ENCODE measurements at places on chromosomes 5 and 9. TPM values are rescaled to one million over a fixed set of nuclear protein-coding genes. Genes with fewer than 3 reads are reported as not detected.

DNA sequence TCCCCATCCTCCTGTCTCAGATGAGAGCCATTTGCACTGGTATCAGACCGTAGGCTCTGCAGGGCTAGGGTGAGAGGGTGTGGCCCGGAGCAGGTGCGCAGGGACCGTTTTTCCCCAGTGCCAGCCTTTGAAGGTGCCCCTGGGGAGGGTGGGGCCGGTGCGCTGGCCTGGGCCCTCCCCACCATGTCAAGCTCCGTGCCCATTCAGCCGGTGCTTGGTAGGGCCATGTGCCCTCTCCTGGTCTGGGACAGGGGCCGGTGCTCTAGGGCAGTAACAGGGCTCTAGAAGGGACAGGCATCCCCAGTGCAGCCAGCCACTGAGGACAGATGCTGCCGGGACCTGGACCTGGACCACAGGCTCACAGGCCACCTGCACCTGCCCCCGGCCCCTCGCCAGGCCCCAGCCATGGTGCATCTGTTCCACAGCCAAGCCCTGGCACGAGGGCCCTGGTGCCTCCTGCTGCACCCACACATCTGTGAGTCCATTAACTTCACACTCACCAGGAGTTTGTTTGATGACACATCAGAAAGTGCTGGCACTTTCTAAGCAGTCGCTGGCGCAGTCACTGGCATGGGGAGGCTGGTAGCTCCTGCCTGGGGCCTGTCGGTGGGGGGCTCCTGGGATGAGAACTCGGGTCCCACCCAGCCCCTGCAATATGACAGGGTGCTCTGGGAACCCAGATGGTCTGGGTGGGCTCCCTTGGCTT, 5.0 kb upstream of the QRFP start:
- no peak for DNase-seq

GRCh38 chr5:18152671-18153070, 518.4 kb downstream of the TAF11L14 start:
- DNase-seq, result no peak

GRCh38 chr5:76789991-76790581, 28.7 kb upstream of the F2RL1 start:
- no peak for DNase-seq

GRCh38 chr9:34311499-34312185, 17.4 kb downstream of the KIF24 start:
- no peak for DNase-seq

DNA sequence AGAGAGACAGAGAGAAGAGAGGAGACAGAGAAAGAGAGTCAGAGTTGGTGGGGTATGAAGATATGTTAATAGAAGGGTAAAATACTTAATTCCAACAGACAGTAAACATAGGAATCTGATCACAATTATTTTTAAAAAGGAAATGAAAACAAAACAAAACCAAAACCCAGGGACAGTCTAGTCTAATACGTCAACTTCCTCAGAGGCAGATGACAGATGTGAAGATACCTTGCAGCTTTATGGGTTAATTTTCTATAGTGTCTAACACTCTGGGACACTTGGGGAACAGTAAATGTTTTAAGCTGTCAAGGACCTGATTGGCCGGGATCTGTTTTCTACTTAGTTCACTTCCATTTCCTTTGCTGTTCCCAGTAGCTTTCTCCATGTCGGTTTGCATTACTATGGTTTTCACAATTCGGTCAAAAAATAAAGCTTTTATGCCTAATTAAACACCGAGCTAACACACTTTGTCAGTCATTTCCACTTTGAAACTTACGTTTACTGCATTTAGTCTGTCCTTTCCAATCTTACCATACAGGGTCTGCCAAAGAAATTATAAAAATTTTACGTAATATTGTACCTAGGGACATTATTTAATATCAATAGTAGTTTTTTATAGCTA, 216.5 kb downstream of the MCTP1 start:
- DNase-seq, result no peak

GRCh38 chr5:111513131-111513520, 791 bp upstream of the STARD4 start:
- no peak for DNase-seq

DNA sequence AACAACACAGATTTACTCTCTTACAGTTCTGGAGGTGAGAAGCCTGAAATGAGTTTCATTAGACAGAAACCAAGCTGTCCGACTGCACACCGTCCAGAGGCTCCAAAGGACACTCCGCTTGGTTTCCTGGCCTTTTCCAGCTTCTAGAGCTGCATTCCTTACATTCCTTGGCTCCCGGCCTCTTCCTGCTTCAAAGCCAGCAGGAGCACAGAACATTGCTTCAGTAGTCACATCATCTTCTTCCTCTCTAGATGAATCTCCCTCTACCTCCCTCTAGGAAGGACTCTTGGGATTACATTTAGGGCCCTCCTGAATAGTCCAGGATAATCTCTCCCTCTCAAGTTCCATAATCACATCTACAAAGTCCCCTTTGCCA, 213.3 kb downstream of the CDK5RAP2 start:
- no peak for DNase-seq

DNA sequence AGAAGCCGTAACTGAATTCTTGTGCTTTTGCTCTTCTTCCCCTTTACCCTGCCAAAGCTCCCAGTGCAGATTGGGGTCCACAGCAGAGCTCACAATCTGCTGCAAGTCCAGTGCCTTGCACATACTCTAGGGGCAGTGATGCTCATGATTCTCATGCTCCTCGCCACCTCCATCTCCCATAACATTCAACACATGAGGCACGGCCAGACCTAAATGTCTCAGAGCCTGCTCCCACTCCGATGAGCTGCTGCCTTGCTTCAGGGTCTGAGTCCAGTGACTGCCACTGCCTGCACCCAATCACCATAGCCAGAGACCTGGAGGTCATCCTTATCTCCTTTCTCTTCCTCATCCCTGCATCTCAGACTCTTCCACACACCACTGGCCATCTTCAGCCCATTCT, 10.5 kb downstream of the CSF1R start:
- peak; percentile 13 for DNase-seq

GRCh38 chr9:95627802-95628201, 111.0 kb upstream of the PTCH1 start:
- DNase-seq, result no peak

- no peak for DNase-seq
Measured at GRCh38 chr9:108687006-108687987, 168.5 kb downstream of the ACTL7B start.

DNA sequence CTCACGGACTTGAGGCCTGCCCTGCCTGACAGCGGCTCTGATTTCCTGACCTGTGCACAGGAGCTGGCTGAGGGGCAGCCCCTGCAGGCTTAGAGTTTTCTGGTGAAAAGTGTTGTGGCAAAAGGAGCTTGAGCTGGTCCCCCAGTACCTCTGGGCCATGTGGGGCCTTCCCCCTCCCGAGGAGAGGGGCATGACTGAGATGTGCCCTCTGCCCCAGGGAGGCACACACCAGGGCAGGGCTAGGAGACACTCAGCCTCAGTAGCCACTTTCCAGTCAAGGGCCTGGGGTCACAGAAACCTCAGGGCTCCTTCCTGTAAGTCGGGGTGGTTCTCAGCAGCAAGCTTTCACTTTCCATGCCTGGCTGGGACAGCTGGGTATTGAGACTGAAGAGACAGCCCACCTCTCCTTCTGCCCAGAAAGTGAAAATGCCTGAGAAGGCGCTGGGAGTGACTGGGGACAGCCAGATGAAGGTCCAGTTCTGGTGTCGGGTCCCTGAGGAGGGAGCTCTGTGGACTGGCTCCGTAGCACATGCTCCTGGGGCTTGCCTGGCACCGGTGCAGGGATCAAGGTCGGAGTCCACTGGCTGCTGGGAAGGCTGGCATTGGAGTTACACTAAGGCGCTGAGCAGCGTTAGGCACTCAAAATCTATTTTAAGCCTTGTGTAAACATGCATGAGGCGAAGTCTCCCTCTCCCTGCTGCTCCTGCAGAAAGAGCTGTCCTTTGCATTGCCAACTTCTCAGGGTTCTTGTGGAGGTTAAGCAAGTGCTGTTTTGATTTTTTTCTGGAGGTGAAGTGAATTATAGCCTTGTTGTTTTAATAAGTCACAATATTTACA, 394.9 kb downstream of the GADD45G start:
- DNase-seq, result peak; percentile 83

GRCh38 chr9:113641100-113641885, 177.8 kb downstream of the RGS3 start:
- DNase-seq, result no peak

DNA sequence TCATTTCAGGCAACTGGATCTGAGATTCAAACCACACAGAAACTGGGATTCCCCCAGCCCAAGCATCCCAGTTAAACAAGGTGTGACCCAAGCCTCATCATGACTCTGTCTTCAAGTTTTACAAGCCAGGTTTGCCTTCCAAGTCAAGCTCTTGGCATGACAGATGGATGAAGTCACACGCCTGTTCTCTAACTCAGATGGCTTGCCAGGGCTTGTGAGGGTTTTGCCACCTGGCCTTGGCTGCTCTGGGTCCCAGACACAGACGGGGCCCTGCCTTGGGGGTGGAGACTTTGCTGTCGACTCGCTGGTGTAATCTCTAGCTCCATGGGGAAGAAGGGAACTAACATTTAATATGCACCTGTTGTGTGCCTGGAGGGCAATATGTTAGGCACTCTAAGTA, 95.8 kb upstream of the RARS1 start:
- DNase-seq, result no peak

DNA sequence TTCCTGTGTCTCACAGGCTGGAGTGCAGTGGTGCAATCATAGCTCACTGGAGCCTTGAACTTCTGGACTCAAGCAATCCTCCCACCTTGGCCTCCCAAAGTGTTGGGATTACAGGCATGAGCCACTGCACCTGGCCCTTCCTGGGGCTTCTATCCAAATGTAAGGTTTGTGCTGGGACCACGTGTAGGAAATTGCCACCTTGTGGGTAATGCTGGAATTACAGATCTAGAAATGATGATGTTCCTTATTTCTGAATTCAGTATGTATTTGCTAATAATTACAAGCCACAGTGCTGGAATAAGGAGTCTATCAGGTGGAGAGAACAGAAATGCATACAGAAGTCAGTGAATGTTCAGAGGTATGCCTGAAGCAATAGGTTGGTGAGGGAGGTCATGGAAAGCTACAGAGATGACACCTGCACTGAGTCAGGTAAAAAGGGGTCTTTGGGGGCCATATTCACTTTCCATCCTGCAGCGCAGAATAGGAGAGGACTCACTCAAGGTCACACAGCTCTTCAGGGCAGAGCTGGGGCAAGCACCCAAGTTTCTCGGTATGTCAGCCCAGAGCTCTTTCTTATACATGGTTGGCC, 8.8 kb upstream of the IGFBPL1 start:
- no peak for DNase-seq

- no peak for DNase-seq
Measured at GRCh38 chr9:9820436-9820835, 792.4 kb downstream of the PTPRD start.

DNA sequence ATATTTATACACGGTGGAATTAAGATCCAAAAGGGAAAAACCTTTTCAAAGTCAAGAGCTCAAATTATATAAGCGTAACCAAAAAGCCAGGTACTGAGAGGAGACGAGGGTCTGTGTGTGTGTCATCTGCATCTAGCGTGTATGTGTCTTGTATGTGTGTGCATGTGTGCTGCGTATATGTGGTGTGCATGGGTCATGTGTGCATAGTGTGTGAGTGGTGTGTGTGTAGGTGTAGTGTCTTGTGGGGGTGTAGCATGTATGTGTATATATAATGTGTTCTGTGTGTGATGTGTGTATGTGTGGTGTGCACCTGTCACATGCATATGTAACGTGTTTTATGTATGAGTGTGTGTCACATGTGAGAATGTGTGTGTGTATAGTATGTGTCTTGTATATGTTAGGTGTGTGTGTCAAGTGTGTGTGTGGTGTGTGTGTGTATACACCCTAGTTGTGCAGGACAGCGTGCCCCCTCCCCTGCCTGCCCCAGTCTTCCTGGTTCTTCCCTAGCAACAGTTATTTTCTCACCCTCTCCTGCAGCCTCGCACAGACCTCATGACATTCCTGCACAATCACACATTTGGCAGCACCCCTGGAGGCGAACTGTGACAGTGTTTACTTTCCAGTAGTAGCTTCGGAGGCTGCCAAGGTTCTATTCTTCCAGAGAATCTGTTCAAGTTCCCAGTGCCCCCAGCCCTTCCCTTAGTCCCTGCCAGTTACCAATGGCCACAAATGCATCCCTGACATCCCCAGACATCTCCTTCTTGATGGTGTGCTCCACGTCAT, 27.1 kb upstream of the TNIP1 start:
- peak; percentile 66 for DNase-seq

- no peak for DNase-seq
Measured at GRCh38 chr5:166211640-166212039, 2079.8 kb upstream of the WWC1 start.

DNA sequence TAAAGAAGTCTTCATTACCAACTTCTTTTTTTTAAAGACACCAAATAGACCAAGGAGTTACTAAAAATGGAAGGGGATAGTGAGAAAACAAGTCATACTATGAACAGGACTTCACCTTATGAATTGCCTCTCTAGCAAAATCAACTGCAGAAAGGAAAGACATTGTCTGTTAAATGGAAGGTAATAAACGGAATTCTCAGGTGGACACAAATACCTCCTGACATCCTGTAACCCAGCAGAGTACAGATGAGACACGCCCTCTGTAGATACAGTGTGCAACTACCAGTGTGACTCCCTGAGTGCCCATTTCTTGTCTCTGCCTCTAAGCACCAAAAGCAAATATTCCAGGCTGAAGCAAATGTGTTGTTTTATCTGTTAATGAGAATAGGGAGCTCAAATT, 12.2 kb upstream of the PLPP1 start:
- no peak for DNase-seq

GRCh38 chr5:119336845-119337580, 18.8 kb upstream of the TNFAIP8 start:
- DNase-seq, result no peak

GRCh38 chr5:143521846-143522400, 118.4 kb upstream of the NR3C1 start:
- DNase-seq, result no peak

GRCh38 chr5:5605170-5605764, 182.8 kb downstream of the ICE1 start:
- DNase-seq, result no peak

- no peak for DNase-seq
Measured at GRCh38 chr9:115276621-115277020, 158.7 kb upstream of the TNC start.

- no peak for DNase-seq
Measured at GRCh38 chr9:127124111-127124531, 1.7 kb upstream of the ANGPTL2 start.

DNA sequence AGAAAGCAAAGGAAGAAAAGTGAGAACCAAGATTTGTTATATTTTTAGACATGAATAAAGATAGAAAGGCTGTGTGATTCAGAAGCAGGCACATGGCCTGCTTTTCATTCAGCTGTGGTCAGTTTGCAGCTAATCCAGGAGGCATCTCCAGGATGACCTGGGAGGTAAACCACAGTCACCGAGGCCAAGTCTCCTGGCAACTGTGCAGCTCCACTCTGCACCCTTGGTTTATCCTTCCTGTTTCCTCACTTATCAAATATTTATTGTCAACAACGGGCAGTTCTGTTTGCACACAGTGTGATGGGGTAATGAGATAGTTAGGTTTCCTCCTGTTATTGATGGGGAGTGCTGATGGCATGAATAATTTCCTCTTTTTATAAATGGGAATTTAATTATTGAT, 243.0 kb downstream of the PSAT1 start:
- no peak for DNase-seq

TEX48 gene
- not detected for polyA plus RNA-seq

ASTN2 gene
- 2.5 TPM for polyA plus RNA-seq

GAPT gene
- polyA plus RNA-seq, result 0.22 TPM

CRHBP gene
- polyA plus RNA-seq, result 0.75 TPM

SH3TC2 gene
- polyA plus RNA-seq, result 1.6 TPM

SPINK7 gene
- polyA plus RNA-seq, result not detected

MYOZ3 gene
- 4.6 TPM for polyA plus RNA-seq

SPINK4 gene
- polyA plus RNA-seq, result not detected

CARD19 gene
- 38.9 TPM for polyA plus RNA-seq

FOXE1 gene
- polyA plus RNA-seq, result not detected

STKLD1 gene
- polyA plus RNA-seq, result 0.46 TPM

PCDHB12 gene
- polyA plus RNA-seq, result 0.58 TPM

Measured in heart left ventricle (tissue), 16 donors.